ENCODE measurements at places on chromosomes 3 and 15.

DNA sequence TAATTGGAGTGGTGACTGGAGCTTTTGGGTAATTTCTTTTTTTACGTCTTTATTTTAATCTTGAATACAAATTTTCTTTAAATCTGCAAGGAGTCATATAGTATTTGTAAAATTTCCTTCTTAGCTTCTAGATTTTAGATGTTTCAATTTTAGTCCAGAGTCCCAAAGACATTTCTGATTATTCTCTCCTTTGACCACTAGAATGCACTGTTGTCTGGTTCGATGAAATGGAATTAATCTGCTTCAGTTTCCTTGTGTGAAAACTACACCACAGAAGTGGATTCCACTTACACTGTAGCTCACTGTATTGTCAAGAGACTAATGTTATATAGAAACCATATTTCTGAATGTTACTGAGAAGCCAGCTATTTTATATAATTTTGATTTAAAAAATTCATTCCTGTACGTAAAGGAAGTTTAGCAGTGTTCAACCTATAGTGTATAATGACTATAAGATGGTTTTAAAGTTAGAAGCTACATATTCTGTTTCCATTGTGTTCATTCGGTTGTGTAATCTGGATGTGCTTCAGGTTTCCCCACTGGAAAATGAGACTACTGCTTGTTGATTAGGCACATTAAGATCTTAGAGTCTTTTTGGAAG lies 6.1 kb downstream of the GRAMD1C start:
- DNase-seq, result no peak

DNA sequence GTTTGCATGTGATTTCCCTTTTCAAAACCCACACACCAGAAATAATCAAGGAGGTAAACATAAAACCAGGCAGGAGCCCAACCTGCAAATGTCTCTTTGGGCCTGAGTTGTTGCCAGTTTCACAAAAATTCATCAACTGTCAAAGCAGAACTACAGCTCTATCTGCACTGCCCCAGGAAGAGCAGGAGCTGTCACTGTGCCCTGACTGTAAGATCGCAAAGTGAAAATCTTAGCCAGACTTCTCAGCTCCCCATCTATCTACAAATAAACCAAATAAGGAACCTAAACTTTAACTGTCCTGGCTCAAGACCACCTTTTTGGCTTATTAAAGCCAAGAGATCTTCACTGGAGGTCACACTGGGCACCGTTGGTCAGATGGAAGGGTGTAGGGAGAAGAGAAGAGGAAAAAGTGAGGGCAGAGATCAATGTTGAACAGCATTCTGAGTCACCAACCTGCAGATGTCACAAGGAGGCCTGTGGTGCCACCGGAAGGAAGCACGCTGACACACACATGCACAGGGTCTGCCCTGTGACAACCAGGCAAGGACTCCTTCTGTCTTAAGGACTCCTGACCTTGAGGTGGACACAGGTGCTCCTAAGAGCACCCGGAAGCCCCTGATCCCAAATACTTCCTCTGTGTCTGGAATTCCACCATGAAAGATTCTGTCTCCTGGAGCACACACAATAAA lies 58.7 kb downstream of the RPN1 start:
- no peak for DNase-seq

GRCh38 chr15:71891026-71891425 lies 80.7 kb downstream of the NR2E3 start:
- DNase-seq, result no peak

- DNase-seq, result no peak
These were observed 757 bp upstream of the DIPK2A start for GRCh38 chr3:143970773-143971358.

GRCh38 chr3:34213478-34213877 lies 415.0 kb downstream of the PDCD6IP start:
- DNase-seq, result no peak

GRCh38 chr3:188218603-188219002 lies 64.6 kb downstream of the LPP start:
- no peak for DNase-seq

DNA sequence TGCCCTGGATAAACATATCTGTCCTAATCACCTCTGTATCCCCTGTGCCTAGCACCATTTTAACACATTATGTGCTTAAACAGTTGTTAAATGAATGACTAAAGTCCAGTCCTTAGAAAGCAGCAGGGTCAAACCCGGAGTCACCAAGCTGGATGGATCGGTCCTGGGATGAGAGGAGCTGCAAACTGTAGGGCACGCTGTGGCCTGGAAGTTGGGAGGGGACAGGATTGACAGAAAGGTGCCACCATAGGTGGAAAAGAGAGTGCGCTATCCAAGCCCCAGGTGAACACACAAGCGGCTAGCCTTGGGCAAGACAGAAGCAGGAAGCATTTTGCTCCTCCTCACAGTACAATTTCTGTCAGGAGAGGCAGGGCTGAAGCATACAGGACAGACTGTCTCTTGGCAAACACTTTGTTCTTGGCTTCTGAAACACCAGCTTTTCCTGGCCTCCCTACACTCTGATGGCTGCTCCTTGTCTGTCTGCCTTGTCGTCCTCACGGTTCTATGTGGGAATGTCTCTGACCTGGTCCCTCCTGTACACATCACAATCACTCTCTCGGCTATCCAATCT lies 48.4 kb upstream of the KY start:
- DNase-seq, result no peak

DNA sequence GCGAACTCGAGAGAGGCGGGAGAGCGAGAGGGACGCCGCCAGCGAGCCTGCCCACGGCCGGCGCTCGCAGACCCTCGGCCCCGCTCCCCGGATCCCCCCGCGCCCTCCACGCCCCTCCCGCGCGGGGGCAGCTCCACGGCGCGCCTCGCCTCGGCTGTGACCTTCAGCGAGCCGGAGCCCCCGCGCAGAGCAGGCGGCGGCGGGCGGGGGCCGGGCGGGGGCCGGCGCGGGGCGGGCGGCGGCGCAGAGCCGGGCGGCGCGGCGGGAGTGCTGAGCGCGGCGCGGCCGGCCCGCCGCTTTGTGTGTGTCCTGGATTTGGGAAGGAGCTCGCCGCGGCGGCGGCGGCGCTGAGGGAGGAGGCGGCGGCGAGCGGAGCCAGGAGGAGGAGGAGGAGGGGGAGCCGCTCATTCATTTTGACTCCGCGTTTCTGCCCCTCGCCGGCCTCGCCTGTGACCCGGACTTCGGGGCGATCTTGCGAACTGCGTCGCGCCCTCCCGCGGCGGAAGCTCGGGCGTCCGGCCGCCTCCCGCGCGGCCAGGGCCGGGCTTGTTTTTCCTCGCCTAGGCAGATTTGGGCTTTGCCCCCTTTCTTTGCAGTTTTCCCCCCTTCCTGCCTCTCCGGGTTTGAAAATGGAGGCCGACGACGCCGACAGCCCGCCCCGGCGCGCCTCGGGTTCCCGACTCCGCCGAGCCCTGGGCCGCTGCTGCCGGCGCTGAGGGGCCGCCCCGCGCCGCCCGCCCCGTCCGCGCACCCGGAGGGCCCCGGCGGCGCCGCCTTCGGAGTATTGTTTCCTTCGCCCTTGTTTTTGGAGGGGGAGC lies 524 bp downstream of the IGF1R start:
- peak; percentile 39 for DNase-seq

- no peak for DNase-seq
These were observed 34.0 kb downstream of the ZNF106 start for GRCh38 chr15:42456971-42457370.

GRCh38 chr3:140344082-140344454 lies 333.8 kb upstream of the TRIM42 start:
- no peak for DNase-seq

DNA sequence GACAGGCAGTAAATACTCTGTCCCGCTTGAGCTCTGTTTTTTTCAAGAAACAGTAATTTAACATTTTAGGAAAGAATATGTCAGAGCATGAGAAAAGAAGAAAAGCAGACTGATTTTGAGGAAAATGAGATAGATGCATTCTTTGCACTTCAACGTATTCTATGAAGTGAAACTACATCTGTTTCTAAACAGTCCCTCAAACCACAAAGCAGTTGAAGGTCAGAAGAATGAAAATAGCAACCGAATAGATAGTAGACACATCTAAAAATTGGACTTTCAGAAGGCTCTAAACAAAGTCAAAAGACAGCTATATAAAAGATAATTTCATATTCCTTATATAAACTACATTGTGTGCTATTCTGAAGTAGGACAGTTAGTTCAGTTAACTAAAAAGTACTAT lies 172.6 kb upstream of the LRRC3B start:
- no peak for DNase-seq

GRCh38 chr3:62529230-62529629 lies 155.9 kb upstream of the FEZF2 start:
- no peak for DNase-seq

DNA sequence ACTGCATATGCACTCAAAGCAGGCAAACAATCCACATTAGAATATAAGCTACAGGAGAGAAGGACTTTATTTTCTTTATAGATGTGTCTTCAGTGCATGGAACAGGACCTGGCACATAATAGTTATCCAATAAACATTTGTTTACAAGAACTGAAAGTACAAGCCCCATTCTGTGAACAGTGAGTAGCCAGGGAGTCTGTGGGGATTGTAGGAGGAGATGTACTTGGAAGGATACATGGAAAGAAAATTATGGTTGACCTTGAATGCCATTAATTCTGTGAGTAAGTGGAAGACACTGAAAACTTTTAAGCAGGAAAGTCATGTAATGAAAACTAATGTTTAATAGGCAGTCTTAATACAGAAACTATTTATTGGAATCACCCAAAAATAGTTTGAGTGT lies 28.3 kb downstream of the MASP1 start:
- no peak for DNase-seq

- DNase-seq, result no peak
These were observed 203.2 kb upstream of the GAP43 start for GRCh38 chr3:115420086-115420485.

GRCh38 chr3:38165722-38166387 lies 518 bp downstream of the OXSR1 start:
- DNase-seq, result peak; percentile 31

- no peak for DNase-seq
These were observed 14.9 kb downstream of the SIAH2 start for GRCh38 chr3:150747886-150748683.

DNA sequence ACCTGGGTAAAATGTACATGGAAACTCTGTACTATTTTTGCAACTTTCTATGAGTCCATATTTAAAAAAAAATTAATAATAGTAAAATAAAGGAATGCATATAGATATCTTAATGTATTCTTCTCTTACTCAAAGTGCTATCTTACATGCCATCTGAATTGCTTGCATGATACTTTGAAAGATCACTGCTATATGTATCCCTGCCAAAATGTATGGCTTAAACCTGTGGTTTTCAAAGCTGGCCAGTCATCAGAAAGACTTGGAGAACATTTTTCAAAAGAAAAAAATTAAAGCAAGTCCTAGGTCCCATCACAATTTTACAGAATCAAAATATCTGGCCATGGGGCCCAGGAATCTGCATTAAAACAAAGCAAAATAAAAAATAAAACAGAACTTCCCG lies 262.1 kb downstream of the LPP start:
- DNase-seq, result no peak

- DNase-seq, result no peak
These were observed at the start of gene C3orf22 for GRCh38 chr3:126558336-126559071. Gene C3orf22 (minus strand): TSS chr3:126558932. CDS start chr3:126553390, 5,542 bp downstream.

- DNase-seq, result no peak
These were observed 46.2 kb upstream of the ATG7 start for GRCh38 chr3:11226042-11226370.

All from tibial nerve (tissue), 4 donors.